ENCODE measurements at places on chromosomes 6 and 20.
A peak's percentile ranks its signal among the peaks of the same experiment; 100 is the strongest.

GRCh38 chr20:54184904-54185626 is 11.3 kb upstream of the CYP24A1 start:
- DNase-seq: no peak

- no peak for DNase-seq
Measured at GRCh38 chr6:123215211-123215610, 219.2 kb downstream of the CLVS2 start.

DNA sequence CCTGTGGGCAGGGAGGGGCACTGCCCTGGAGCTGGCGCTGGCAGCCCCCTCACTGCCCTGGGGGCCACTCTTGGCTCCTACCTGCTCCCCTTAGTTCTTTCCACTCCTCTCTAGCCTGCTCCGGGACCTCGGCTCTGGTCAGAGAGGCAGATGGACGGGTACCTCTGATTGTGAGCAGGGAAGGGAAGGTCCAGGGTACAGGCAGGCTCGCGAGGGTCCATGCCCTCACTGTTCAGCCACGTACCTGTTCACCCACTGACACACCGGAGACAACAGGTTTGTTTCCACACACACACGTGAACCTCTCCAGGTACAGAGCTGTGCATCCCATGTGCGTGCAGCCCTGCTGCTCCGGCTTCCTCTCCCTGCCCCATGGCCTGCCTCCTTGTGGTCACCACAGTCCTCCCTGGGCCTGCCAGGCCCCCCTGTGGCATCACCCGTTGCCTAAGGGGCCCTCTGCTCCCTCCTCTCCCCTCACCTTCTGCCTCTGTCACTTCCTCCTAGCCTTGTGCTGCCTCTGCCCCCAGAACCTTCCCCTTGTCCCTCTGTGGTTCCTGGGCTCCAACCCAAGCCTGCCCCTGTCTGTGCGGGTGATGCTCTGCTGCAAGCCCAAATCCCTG is 2.3 kb downstream of the EMILIN3 start:
- DNase-seq: no peak

GRCh38 chr20:19621072-19621471 is 137.0 kb upstream of the RIN2 start:
- no peak for DNase-seq

DNA sequence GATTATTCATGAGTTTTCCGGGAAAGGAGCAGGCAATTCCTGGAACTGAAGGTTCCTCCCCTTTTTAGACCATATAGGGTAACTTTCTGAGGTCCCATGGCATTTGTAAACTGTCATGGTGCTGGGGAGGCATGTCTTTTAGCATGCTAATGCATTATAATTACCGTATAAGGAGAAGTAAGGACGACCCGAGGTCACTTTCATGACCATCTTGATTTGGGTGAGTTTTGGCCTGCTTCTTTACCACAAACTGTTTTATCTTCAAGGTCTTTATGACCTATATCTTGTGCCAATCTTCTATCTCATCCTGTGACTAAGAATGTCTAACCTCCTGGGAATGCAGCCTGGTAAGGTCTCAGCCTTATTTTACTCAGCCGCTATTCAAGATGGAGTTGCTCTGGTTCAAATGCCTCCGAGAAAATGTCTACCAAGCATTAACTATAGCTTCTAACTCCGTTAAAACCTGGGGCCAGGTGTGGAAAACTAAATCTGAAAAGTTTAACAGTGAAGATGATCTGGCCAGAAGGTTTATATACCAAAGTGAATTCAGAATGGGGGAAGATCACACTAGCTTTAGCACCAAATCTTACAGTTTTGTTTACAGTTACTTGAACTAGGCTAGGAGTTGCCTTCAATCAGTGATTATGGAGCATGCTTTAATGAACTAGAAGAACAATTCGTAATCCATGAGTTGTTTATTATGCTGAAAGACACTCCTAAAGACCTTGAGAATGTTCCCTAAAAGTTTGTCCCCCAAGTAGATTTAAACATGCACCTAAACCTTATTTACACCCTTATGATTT is 80.0 kb upstream of the TOP1 start:
- peak; percentile 26 for DNase-seq
